Suprapubic skin (tissue), 4 donors: ENCODE measurements at places on chromosomes 7 and 10. TPM values are rescaled to one million over a fixed set of nuclear protein-coding genes. Genes with fewer than 3 reads are reported as not detected.

- DNase-seq = no peak
Observed at GRCh38 chr7:105164751-105165150, 150.7 kb downstream of the KMT2E start.

- DNase-seq = peak; percentile 35
Observed at GRCh38 chr7:44307301-44307900, 18.0 kb downstream of the CAMK2B start.

- DNase-seq = no peak
Observed at GRCh38 chr10:71483135-71483534, 86.4 kb downstream of the CDH23 start.

DNA sequence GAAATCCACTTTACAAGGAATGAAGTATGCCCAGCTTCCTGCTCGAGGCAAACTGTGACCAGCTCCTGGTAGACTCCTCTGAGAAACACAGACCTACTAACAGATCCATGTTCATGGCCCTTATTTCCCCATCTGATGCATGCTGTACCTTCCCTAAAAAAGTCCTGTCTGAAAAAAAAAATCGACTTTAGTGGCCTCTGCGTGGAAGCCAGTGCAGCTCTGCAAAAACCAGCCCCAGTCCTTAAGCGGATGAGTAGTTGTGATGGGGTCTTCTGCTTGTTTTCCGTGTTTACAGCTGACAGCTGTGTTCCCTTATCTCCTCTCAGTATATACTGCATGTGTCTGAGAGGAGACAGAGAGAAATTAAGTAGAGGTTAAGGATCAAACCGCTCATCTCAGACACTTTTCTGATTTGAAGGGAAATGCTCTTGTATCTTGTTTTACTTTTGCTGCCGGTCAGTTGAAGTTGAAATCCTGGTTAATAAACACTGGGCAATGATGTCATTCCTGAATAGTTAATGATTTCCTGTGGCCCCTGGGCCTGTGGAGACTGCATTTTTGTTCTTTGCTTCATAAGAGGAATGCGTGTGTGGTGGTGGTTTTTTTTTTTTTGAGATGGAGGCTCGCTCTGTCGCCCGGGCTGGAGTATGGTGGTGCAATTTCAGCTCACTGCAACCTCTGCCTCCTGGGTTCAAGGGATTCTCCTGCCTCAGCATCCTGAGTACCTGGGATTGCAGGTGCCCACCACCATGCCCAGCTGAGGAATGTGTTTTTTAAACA lies 67.6 kb downstream of the DOCK1 start:
- DNase-seq = peak; percentile 55

DNA sequence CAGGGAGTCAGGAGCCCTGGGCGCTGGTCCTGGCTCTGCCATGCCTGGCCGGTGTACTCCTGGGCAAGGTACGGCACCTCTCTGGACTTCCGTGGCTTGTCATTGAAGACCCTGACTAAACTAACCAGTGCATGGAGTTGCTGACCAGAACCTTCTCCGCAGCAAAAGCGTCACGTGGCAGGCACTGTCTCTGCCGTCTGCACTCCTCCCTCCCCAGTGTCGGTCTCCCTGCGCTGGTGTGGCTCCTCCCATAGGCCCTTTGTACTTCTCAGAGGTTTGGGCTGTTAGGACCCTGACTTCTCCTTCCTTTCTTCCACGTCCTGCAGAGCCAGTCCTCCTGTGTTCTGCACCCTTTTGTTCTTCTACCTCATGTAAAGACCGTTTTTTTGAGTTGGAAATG lies 100.6 kb upstream of the CREB5 start:
- no peak for DNase-seq

GRCh38 chr7:81299711-81300110 lies 380.9 kb upstream of the SEMA3C start:
- DNase-seq = no peak

The MMP21 gene
- 0.48 TPM for total RNA-seq

The MYL7 gene
- not detected for total RNA-seq

- DNase-seq = no peak
Observed at GRCh38 chr7:141360416-141360760, 190.8 kb upstream of the AGK start.

GRCh38 chr10:64275774-64276173 lies 754.6 kb downstream of the REEP3 start:
- DNase-seq = no peak

The OR2F1 gene
- total RNA-seq = not detected

DNA sequence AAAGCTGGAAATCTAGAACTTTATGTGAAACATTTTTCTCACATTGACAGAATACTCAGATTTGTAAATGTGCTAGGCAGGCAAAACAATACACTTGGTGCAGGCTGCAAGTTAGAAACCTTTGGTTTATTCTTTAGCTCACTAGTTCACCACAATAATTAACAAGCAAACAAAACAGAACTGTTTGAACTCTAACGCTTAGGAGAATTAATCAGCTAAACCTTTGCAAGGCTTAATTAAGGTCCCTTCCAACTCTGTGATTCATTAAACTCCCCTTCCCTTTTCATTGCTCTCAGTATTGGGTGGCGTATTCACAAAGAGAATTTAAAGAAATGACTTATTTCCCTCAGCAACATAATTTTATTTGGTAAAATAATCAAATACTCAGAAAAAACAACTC lies 99.0 kb downstream of the PON1 start:
- no peak for DNase-seq

DNA sequence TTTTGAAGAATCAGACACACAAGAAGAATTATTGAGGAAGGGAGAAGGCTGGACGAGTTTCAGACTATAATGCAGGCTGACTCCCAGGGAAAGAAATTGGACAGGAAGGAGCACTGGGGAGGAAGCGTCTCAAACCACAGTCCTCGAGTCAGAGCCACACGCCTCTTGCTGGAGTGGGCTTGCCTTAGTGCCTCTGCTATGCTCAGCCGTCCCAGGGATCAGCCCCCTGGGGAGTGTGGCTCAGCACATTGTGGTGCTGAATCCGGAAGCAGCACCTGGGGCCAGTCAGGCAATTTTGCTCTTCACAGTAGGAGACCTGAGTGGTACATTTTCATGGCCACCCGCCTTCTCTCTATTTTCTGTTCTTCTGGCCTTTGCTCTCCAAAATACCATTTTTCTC lies 67.4 kb upstream of the SLC35G1 start:
- DNase-seq = no peak

DNA sequence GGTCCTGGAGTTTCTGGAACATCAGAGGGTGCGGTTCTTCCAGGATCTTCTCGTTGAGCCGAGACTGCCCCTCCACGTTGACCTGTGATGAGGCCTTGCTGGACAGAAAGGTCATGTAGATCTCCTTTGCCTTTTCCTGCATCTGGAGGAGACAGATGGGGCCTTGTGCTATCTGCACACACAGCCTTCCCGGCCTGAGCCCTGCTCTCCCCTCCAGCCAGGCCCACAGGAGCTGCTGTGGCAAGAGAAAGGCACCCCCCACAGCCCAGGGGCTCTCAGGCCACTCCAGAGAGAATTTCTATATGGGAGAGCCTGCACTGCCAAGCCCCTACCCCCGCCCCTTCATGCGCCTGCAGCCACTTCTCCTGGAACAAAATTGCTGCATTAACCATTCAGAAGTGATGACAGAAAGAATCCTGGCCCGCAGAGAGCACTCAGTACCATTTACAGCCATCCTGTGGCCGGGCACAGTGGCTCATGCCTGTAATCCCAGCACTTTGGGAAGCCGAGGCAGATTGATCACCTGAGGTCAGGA lies 26.9 kb downstream of the RGS10 start:
- DNase-seq = no peak

- DNase-seq = no peak
Observed at GRCh38 chr10:6999232-6999925, 411.5 kb downstream of the SFMBT2 start.

The EXOC4 gene
- 93.9 TPM for total RNA-seq

- no peak for DNase-seq
Observed at GRCh38 chr10:60534761-60535389, 145.2 kb upstream of the ANK3 start.

The GBX1 gene
- total RNA-seq = not detected

DNA sequence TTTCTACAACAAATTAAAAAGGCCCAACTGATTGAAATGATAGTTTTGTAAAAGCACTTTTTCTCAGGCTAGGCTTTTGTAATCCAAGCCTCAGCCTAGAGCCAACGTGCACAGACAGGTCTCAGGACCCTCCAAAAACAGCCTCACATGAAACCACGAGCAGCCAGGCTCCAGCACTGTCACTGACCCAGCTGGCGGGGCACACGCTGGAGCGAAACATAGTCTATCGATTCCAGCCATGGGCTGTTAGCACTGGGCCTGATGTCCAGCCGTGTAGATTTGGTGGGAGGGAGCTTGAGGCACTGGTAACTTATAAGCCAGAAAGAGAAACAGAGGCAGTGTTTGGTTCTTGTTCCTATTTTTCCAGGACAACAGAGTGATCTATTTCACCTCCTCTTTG lies 104.5 kb downstream of the EBF3 start:
- DNase-seq = peak; percentile 23

GRCh38 chr7:94080551-94080950 lies 76.4 kb upstream of the BET1 start:
- DNase-seq = no peak

The MYO1G gene
- 1.7 TPM for total RNA-seq

The SORCS1 gene
- total RNA-seq = 1.7 TPM

GRCh38 chr7:119196183-119196582 lies 971.7 kb downstream of the ANKRD7 start:
- DNase-seq = no peak

The TET1 gene
- total RNA-seq = 0.98 TPM

The ACHE gene
- total RNA-seq = 0.81 TPM

GRCh38 chr7:116455009-116455408 lies 44.5 kb upstream of the CAV2 start:
- no peak for DNase-seq

GRCh38 chr10:30671026-30671616 lies 41.6 kb upstream of the LYZL2 start:
- DNase-seq = no peak

DNA sequence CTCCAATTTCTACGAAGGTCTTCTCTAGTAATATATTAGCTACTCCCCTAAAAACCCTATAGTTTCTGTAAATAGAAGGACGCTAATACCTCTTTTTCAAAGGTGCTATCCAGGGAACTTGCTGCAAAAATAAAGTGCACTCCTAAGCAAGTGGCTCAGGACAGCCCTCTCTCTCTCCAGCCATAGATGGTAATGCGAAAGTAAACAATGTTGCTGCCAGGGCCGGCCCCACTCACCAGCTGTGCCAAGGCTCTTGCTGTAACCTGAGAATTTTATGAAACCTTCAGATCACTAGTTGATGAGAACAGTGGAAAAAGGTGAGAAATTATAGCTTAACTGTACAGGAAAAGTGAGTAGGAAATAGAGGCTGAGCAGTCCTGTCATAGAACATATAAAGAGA lies 10.9 kb upstream of the TAS2R39 start:
- DNase-seq = no peak

- no peak for DNase-seq
Observed at GRCh38 chr10:118590334-118590733, 5.1 kb downstream of the PRLHR start.

DNA sequence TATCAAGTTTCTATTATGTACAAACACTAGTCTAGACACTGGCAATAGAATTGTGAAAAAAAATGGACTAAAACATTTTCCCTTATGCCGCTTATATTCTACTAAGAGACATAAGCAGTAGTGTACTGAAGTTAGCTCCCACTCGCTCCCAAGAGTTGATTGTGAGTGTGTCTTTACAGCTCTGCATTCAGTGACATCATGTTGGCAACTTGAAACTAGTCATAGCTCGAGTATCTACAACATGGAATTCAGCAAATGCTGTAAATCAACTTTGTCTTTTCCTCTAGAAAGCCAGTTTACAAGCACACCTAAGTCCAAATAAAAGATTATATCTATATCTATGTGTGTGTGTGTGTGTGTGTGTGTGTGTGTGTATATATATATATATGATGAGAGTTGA lies 58.8 kb upstream of the MAGI2 start:
- DNase-seq = no peak

- DNase-seq = no peak
Observed at GRCh38 chr10:75407713-75408508, 6.3 kb upstream of the ZNF503 start.

- DNase-seq = no peak
Observed at GRCh38 chr7:951881-952547, 2.5 kb downstream of the ADAP1 start.

DNA sequence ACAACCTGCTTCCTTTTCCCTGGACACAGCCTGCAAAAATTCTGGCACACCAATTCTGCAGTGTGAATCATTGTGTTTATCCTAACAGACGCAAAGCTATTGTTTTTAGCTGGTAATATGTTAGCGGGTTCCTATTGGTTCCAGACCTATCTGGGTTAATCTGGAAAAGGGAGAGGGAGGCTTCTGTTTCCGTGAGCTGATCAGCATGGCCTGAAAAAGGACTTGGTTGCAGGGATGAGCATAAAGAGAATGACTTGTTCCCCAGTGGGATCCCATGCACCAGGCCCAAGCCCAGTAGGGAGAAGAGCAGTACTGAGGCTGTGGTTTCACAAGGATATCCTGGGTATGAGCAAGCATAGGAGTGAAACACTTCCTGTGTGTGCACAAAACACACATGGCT lies 78.4 kb downstream of the PDE1C start:
- DNase-seq = no peak

DNA sequence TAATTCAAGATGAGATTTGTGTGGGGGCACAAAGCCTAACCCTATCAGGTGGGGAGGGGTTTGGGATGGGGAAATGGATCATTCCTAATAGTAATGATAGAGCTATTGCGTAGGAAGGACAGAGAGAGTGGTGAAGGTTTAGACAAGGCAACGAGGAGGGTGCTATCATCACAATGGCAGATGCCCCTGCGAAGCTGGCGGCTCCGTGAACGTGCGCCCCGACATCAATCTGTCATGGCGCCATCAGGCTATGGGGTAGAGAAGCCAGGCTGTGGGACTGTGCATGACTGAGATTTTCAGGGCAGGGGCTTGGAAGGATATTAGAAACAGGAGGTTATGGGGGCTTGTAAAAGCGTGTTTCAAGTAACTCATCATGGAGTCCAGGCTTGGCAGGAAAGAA lies 157.6 kb downstream of the ITGA8 start:
- DNase-seq = no peak

- DNase-seq = no peak
Observed at GRCh38 chr7:101542527-101543241, 86.4 kb downstream of the MYL10 start.

- DNase-seq = no peak
Observed at GRCh38 chr10:69758310-69758728, 43.4 kb upstream of the COL13A1 start.

The TFR2 gene
- 1.5 TPM for total RNA-seq

DNA sequence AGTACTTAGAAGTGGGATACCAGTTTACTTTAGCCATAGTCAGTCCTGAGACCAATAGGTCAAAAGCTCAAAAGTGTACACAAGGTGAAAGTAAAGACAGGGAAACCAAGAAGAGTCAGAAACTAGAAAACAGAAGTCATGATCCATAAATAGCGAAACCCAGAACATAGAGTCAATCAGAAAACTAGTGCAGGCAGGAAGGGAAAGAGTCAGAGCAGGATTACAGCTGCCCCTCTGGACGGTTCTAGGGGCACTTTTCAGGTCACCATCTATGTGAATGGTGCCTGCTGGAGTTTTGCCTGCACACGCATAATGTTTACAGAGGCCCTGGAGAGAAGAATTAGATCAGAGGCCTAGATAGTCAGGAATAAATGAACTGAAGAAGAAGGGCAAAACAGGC lies 22.4 kb upstream of the DMTF1 start:
- DNase-seq = no peak

- DNase-seq = no peak
Observed at GRCh38 chr7:29042824-29043231, 84.7 kb upstream of the TRIL start.
